Foreskin melanocyte (primary cell): ENCODE measurements at places on chromosomes 1 and 21.

GRCh38 chr1:21184276-21184675, 7.6 kb upstream of the EIF4G3 start:
- no peak for DNase-seq

DNA sequence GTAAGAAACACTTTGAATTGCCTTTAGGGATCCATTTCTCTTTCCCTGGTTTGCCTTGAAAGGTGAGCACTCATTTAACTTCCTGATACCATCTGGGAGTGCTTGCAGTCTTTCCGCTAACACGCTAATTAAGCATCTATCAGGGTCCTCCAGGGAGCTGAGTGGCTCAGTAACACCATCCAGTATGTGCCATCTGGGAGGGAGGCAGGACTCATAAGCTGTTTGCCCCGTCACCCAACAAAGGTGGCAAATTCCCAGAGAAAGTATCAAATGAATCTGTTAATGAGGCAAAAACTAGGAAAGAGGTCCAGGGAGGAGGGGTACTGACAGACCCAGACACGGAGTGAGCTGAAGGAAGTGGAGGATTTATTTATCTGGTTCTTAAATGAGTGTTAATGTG, 430.9 kb downstream of the HLX start:
- no peak for DNase-seq

- DNase-seq = peak; percentile 11
These were observed 122.5 kb downstream of the ATG4C start for GRCh38 chr1:62906428-62906886.

GRCh38 chr1:202049129-202049528, 38.7 kb downstream of the ELF3 start:
- DNase-seq = no peak

- no peak for DNase-seq
These were observed 20.6 kb upstream of the PTTG1IP start for GRCh38 chr21:44893948-44894656.

DNA sequence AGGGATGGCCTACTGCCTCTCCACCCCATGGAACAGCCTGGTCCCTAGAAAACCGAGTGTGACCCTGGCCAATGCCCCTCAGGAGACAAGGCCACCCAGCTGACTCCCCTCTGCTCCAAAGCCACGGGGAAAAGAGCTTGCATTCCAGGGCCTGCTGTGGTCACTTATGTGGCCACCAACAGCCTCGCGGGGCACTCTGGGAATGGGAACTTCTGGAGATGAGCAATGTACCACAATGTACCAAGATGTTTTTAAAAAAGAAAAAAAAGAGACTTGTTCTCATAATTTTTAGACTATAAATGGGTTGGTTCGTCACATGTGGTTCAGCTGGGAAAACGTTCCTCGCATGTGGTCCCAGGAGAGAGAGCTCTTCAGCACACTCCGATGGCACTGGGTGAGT, 62.8 kb downstream of the SLC66A1 start:
- no peak for DNase-seq

DNA sequence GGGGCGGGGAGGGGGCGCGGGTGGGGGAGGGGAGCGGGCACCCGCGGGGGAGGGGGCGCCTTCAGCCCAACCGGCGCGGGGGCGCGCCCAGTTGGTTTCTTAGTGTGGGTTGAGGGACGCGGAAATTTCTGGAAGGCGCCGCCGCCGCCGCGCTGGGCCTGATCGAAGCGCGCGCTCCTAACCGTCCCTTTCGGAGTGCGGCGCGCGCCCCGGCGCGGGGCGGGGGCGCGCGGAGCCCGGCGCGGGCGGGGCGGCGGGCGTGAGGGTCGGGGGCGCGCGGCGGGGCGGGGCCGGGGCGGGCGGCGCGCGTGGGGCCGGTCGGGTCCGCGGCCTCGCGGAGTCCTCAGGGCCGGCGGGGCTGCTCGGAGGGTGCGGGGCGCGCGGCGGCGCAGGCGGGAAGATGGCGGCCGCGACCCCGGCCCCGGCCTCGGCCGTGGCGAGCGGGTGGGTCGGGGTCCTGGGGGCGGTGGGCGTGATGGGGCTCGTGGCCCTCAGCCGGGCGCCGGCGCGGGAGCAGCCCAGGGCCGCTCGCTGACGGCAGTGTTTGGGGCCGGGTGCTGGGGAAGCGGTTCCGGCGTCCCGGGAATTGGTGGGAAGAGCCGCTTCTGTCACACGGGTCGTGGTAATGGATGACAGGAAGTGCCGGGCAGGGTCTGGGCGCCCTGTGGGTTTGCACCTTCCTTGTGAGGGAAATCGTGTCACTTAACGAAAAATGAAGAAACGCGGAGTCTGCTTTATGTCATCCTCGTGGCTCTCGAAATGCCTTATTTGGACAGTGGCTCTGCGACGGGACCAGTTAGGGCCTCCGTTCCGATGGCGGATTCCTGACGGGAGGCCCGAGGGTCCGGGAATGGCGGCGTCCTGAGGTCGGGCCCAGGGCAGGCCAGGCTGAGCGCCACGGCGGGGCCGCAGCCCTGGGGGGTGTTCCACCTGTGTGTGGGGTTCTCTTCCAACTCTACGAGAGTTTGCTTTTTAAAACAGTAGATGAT, 764 bp downstream of the PKNOX1 start:
- peak; percentile 44 for DNase-seq

DNA sequence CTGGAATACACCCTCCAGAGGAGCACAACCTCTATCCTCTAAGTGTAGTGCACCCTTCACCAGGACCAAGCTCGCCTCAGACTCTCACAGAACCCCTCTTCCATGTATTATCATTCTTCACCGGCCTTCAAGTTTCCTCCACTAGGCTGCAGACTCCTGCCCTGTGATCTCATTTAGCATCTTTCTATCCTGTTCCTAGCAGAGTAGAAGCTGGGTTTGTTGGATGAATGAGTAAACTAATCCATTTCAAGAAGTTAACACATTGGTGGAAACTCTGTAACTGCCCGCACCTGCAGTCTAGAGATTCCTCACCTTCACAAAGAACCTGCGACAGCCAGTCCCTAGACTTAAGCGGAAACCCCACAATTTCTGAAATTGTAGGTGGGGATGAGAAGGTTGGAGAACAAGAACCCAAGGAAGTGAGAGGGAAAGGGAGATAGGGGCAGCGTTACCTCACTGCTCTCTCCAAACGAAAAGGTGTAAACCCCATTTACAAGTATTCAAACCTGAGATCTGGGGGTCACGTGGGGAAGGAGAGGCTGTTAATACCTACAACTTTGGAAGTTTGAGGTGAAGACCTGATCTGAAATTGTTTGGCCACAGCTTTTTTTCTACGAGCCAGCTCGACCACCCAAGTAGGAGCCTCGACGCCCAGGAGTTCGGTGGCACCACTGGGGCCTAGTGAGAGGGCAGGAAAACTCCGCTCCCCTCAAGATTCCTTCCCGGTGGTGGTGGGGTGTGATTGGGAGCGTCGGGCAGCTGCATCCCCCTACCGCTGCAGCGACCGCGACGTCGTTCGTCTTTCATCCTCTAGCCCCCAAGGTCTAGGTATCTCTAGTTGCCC, 1.2 kb downstream of the PTPN14 start:
- DNase-seq = no peak

DNA sequence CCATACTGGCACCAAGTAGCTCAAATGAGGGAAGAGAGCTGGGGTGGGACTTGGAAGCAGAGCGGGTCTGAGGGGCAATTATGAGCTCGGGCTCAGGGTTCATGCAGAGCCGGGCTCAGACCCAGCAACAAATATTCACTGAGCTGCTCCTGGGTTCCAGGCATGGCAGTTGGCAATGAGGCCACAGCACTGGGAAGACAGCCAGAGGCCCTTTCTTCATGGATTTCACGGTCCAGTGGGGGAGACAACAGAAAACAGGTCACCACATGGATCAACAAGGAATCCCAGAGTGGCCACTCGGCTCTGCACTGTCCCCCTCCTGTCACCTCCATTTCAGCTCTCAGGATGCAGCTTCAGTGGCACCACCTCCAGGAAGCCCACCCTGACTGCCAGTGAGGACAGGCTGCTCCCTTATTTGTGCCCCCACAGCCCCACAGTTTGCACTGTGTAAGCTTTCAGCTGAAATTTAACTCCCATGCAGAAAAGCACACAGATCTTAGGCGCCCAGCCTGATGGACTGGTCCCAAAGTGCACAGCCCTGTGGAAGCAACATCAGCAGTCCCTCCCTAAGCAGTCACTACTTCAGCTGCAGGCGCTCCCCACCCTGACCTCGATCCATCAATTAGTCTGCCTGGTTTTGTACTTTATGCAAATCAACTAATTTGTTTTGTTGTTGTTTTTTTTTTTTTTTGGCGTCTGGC, 22.4 kb downstream of the ARHGEF19 start:
- DNase-seq = no peak

GRCh38 chr1:17609529-17609928, 70.0 kb downstream of the ARHGEF10L start:
- no peak for DNase-seq

DNA sequence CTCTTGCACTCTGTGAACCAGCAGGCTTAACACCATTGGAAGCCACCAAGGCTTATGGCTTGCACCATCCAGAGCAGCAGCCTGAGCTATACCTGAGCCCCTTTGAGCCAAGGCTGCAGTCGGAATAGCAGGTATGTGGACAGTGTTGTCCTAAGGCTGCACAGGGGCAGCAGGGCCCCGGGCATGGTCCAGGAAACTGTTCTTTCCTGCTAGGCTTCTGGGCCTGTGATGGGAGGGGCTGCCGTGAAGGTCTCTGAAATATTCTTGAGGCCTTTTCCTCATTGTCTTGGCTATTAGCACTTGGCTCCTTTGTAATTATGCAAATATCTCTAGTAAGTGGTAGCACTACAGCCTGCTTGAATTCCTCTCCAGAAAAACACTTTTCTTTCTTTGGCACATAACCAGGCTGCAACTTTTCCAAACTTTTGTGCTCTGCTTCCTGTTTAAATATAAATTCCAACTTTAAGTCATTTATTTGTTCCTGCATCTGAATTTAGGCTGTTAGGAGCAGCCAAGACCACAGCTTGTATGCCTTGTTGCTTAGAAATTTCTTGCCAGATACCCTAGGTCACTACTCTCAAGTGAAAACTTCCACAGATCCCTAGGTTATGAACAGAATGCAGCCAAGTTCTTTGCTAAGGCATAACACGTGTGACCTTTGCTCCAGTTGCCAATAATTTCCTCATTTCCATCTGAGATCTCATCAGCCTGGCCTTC, 5.2 kb downstream of the KRTAP20-4 start:
- DNase-seq = no peak

DNA sequence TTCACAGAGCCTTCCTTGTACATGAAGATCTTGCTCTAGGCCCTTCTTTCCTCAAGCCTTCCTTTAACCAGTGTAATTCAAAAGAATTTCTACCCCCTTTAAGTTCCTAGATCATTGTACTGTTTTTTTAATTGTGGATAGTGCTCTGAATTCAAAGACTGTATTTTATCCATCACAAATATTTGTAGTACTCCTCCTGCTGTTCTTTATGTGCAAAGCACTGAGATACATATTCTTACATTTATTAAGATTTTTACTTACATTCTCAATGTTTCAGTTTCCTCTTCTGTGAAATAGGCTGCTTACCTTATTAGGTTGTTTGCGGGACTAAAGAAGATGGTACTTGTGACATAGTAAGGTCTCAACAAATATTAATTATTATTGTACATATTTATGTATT, 168.8 kb upstream of the PDE4B start:
- no peak for DNase-seq

DNA sequence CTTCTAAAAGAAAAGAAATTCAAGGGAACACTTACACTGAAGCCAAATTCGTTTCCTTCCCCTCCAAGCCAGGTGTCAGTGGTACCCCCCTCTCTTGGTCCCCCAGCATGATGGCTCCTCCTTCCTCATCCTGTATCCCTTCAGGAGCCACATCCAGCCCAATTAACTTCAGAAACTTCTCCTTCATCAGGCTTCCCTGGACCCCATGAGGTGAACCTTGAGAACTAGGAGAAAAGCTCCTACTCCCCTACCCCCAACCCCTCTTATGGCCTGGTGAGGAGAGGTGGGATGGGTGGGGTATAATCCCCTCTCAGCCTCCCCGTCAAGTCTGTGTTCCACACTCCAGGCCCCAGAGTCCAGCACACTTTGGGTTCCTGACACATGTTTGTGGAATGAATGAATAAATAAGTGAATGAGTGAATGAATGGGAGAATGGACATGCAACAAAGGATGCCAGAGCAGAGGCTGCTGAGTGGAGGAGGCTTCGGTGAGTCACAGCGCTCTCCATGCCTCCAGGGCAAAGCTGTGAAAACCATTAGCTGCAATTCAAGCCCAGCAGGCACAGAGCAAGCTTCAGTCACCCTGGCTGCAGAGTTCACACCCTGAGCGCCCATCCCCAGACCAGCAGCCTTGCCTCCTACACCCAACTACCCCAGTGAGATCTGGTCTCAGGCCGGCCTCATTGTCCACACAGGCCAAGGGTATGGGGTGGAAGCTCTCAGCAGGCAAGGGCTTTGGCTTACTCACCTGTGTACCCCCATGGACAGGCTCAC, 43.8 kb downstream of the BATF3 start:
- peak; percentile 54 for DNase-seq

DNA sequence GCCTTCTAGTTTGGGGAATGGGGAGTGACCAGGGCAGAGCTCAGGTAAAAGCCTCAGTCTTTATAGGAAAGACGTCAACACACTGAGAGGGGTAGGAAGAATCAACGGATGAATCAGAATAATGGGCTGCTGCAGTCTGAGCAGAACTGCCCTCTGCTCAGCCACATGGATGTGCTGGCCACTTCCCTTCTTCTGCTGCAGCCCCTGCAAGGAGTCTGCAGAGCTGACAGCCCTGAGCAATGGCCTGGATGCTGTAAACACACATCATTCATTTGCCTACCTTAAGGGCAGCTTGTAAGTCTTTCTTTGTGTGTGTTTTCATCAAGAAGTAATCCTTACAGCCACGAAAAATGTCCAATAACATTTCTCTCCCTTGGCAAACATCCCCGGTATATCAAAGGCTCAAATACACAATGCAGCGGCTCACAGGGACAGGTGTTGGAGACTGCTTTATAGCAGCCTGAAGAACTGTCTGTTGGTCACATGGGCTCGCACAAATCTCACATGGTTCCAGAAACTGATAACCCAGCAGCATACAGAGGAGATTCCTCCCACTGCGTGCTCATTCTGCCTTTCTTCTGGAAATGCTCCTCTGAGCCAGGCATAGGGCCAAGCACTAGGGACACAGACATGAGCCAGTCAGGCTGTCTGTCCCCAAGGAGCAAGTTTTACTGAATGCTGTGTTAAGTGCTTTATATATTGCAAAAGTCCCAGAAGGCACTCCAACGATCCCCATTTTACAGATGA, 110.1 kb downstream of the HMGB4 start:
- no peak for DNase-seq

DNA sequence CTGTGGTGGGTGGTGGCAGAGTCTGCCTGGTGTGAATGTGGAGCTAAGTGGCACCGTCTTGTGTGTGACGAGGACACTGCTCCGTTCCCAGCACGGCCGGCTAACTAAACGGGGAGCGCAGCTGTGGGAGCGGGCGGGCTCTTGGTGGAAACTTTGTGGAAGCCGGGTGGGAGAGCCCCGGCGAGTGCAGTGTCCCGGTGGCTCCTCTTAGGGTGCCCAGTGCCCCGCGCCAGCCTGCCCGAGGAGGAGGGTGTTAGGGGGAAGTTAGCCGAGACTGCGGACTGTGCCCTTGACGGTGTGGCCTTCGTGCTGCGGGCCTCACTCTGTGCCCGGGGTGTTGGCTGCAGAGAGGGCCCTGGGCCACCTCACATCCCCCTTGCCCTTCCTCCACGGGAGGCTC, 9.9 kb downstream of the PEX10 start:
- no peak for DNase-seq
